ENCODE measurements at places on chromosomes 7 and 10.

DNA sequence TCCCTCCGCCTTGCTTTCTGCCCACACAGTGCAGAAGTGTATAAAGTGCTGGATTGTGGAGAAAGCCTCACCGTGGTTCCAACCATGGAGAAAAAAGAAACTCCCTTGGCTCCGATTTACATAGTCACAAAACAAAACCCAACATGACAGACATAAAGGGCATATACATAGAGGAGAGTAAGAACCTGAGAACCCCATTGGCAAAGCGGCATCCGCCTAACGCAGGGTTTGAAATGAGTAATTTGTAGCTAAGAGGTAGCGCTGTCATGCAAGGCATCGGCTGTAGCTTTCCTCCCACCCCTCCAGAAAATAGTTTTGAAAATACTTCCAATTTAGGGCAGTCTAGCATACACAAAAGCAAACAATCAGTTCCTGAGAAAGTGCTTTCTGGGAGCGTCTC is 126.0 kb upstream of the NRBF2 start:
- DNase-seq: no peak

- DNase-seq: no peak
These were observed 126.0 kb downstream of the KCNMA1 start for GRCh38 chr10:77511498-77512218.

GRCh38 chr7:100024020-100024619 is 8.7 kb downstream of the ZKSCAN1 start:
- DNase-seq: no peak

DNA sequence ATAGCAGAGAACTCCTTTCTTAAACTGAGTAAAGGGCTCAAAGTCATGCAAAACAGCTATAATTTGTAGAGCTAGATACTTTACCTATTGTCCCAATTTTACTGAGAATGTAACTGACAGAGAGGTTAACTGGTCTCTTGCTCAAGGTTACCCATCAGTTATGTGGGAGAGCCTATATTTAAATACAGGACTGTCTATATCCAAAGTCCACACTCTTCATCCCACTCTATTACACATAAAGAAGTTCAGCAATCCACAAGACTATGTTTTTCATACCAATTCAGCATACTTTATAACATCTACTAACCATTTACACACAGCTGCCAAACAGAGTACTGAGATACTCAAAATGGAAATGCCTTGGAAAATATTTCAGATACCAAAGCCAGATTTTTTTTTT is 100.2 kb downstream of the MICU1 start:
- no peak for DNase-seq

Data from inflammatory macrophage treated with lipopolysaccharide for 4 hours (primary cell).